ENCODE measurements at places on chromosomes 11 and 22.
A peak's percentile ranks its signal among the peaks of the same experiment; 100 is the strongest.

- DNase-seq = no peak
Observed at GRCh38 chr11:13117344-13117743, 108.2 kb downstream of the RASSF10 start.

GRCh38 chr11:15213471-15214231 is 98.9 kb downstream of the INSC start:
- DNase-seq = no peak

GRCh38 chr22:44451016-44451415 is 47.0 kb downstream of the RTL6 start:
- DNase-seq = no peak

DNA sequence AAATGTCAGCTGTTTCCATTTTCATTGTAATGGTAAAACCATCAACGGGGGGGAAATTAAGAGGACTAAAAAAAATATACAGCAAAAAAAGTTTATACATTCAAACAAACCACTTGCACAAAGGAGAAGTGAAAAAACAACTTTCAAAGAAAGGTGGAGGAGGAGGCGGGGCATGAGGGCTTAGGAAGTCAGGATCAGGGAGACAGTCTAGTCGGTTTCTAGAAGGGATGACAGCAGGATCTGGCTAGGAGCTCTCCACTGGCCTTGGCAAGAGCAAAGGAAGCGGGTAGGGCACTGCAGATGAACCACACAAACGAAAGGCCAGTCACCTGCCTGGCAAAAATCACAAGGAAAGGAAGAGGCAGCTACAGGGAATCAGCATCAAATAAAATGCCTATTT is 31.0 kb downstream of the NAP1L4 start:
- no peak for DNase-seq

- DNase-seq = no peak
Observed at GRCh38 chr22:26452236-26453016, 23.4 kb downstream of the ASPHD2 start.

DNA sequence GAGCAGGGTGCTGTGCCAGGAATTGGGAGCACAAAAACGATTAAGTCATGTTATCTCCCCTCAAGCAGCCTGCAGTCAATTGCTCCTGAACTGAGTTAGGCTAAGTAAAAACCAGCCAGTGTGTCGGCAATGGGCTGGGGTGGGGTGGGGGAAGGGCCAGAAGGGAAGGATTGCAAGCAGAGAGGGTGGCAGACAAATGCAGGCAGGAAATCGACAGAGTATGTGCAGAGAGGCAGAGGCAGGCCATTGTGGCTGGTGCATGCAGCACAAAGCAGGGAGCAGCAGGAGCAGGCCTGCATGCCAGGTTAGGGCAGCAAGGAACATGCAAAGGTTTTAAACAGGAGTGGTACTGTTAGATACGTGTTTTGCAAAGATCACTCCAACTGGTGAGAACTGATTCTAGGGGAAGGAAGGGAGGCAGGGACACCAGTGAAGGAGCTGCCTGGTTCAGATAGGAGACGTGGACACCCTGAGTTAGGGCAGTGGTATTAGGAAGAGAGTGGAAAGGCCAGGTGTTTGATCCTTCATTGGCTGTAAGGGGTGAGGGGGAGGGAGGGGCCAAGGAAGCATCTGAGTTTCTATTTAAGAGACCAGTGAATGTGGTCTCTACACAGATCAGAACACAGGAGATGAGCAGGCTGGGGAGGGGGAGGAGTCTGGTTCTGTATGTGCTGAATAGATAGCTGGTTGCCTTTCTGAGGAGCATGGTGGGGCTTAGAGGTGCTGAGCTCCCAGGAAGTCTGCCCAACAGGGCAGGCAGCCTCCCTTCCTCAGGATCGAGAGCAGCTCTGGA is 70.8 kb upstream of the PHOX2A start:
- DNase-seq = no peak

GRCh38 chr11:102421261-102421660 is 31.3 kb downstream of the TMEM123 start:
- no peak for DNase-seq

DNA sequence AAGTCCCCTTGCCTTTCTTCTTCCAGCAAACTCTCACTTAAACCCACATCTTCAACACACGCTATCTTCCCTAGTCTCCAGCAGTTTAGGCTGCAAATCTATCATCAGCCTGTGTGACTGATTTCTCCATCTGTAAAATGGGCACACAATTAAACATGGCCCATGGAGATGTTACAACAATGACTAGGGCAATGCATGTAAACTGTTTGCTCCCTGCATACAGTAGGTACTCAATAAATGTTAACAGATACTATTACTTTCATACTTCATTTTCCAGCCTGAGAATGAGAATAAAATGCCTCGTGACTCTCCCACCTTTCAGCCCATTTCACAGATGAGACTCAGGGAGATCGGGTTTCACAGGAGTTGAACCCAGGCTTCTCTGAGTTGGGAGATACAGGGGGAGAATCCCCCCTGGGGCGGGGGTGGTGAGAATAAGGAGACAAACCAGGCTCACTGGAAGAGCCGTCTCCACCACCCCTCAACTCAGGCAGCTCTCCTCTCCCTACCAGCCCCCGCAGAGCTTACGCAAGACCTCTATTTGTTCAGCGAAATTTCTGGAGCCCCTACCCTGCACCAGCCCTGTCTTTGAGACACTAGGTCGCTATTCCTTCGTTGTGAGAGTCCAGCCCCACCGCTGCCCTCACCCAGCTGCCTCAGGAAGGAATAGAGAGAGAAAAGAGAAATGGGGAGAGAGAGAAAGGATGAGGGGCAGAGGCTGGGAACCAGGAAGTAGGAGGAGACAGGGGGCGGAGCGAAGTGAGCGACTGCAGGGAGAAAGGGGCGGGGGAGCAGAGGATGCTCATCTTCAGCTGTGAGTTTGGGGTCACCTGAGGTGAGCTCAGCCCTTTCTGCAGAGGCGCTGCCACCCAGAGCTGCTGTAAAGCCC is 42.1 kb upstream of the KLHL35 start:
- peak; percentile 58 for DNase-seq

DNA sequence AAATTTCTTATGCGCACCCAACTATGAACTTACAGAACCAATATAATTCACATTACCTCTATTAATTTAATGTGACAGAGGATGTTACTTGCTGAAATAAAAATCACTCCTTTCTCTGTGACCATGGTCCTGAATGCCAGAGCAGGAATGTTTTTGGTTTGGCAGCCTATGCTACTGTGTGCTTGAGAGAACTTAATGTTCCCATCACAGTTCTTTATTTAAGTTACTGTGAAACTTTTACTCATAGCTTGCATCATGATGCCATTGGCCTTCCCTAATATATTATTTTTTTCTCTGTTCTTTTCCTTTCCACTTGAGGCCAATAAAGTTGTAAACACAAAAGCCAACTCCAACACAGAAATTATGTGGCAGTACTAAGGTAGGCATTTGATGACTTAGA is 142.2 kb downstream of the FAM76B start:
- no peak for DNase-seq

Measured in GM13977 (cell line).